Chondrocyte (in vitro differentiated cells): ENCODE measurements at places on chromosomes 3 and 15. TPM values are rescaled to one million over a fixed set of nuclear protein-coding genes. Genes with fewer than 3 reads are reported as not detected.

SI gene
- total RNA-seq: not detected in 3 replicates

DNA sequence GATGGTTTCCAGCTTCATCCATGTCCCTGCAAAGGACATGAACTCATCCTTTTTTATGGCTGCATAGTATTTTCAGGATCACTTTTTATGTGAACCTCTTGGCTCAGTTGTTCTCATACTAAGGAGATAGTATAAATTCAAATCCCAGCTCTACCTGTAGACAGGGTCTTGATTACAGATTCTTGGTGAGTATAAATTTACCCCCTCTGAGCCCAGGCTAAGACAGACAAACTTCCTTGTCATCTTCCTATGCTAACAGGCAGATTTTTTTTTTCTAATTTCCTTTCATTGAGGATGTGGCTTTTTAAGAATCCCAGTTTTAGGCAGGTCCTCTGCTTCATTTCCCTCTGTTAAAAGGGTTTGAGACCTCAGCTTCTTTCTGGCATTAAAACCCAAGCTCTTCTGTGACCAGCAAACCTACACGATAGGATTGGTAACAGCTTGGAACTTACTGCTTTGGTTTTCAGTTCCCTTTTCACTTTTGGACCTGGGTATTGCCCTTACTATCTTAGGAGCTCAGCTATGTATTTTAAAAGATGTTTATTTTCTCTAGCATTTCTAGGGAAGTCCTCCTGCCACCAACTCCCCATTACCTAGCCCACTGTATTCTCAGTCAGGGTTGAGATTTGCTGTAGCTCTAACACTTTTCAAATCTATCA is 72.5 kb downstream of the VPS8 start:
- peaks cover 10% of the 10 kb centered on the region for H3K36me3 ChIP-seq
- H3K27me3 ChIP-seq: no peaks in the 10 kb centered on the region
- H3K27ac ChIP-seq: no peak overlapping the region
- no peak for DNase-seq
- H3K4me1 ChIP-seq: no peaks in the 10 kb centered on the region

ZNF774 gene
- total RNA-seq: 3.2 to 4.8 TPM (median 3.3 TPM) in 3 replicates

- no peak overlapping the region for H3K4me3 ChIP-seq
- H3K27me3 ChIP-seq: no peaks in the 10 kb centered on the region
- H3K4me1 ChIP-seq: no peaks in the 10 kb centered on the region
- peaks cover 21% of the 10 kb centered on the region for H3K36me3 ChIP-seq
These were observed 315.0 kb upstream of the TPM1 start for GRCh38 chr15:62727501-62727900.

ZMYND10 gene
- total RNA-seq: 0.41 to 2.0 TPM (median 1.1 TPM) in 3 replicates

- H3K27me3 ChIP-seq: peaks cover 19% of the 10 kb centered on the region
- no peak overlapping the region for H3K4me3 ChIP-seq
- no peaks in the 10 kb centered on the region for H3K4me1 ChIP-seq
- no peak for DNase-seq
- no peak overlapping the region for H3K27ac ChIP-seq
These were observed 28.4 kb downstream of the TTC14 start for GRCh38 chr3:180630371-180630770.

UTS2B gene
- 0.17 to 0.44 TPM in 2 of 3 replicates, not detected in the other for total RNA-seq

SPATA12 gene
- not detected in 3 replicates for total RNA-seq

DNA sequence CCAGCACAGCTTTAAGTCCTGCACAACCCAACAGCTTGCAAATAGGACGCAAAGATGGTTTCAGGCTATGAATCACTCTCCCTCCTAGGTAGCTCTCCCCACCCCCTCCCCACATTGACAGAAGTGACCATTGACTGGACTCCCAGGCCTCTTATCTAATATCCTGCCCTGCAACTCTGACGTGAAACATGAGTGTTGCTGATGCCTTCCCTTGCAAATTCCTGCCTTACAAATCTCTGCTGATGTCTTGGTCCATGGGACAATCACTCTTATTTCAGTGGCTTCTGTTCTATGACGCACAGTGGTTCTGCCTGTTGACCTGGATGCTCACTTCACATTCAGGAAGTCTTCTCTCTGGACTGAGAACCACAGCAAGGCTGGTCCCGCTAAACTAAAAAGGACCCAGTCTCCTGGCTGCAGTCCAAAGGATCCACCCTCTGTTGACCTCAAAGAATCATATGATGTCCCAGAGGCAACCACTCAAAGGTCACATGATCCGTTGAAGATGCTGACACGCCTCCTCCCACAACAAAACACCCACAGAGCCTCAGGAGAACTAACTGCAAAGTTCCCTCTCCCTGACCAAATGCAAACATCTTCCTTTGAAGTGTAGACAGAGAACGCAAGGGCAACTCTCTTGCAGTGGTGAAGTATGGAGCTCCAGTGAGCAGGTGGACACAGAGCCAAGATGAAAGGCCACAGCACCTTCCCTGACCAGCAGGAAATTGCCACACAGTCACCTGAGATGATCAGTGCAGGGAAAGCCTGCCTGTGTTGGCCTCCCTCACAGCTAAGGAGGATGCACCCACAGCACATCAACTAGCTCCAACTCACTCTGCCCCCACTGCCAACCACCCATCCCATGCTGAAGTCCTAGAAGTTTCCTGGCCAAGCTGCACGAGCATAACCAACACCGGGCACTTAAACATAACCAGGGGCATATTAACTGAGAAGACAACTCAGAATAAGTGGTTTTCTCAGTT is 112.3 kb downstream of the ADAMTS17 start:
- peaks cover 8% of the 10 kb centered on the region for H3K27me3 ChIP-seq
- no peak overlapping the region for H3K27ac ChIP-seq
- H3K4me1 ChIP-seq: peaks cover 11% of the 10 kb centered on the region
- H3K4me3 ChIP-seq: no peak overlapping the region

GAP43 gene
- total RNA-seq: 3.3 to 33.7 TPM (median 3.6 TPM) in 3 replicates

- DNase-seq: no peak
- H3K4me3 ChIP-seq: no peak overlapping the region
- H3K36me3 ChIP-seq: no peaks in the 10 kb centered on the region
- peaks cover 7% of the 10 kb centered on the region for H3K27me3 ChIP-seq
- no peaks in the 10 kb centered on the region for H3K4me1 ChIP-seq
- no peak overlapping the region for H3K27ac ChIP-seq
These were observed 304.4 kb downstream of the WDR72 start for GRCh38 chr15:53454843-53455721.

GRCh38 chr3:15889936-15890335 is 92.2 kb upstream of the ANKRD28 start:
- H3K4me1 ChIP-seq: peaks cover 18% of the 10 kb centered on the region
- H3K36me3 ChIP-seq: no peaks in the 10 kb centered on the region
- DNase-seq: no peak
- H3K27me3 ChIP-seq: no peaks in the 10 kb centered on the region

- H3K4me1 ChIP-seq: peaks cover 8% of the 10 kb centered on the region
- peaks cover 4% of the 10 kb centered on the region for H3K27me3 ChIP-seq
- peaks cover 3% of the 10 kb centered on the region for H3K36me3 ChIP-seq
- H3K27ac ChIP-seq: no peak overlapping the region
These were observed 54.7 kb downstream of the FAM81A start for GRCh38 chr15:59492389-59493377.

GRCh38 chr15:25172691-25173090 is 217.9 kb downstream of the SNRPN start:
- no peaks in the 10 kb centered on the region for H3K27me3 ChIP-seq
- no peaks in the 10 kb centered on the region for H3K4me1 ChIP-seq
- no peak overlapping the region for H3K4me3 ChIP-seq
- DNase-seq: peak; percentile 64

DNA sequence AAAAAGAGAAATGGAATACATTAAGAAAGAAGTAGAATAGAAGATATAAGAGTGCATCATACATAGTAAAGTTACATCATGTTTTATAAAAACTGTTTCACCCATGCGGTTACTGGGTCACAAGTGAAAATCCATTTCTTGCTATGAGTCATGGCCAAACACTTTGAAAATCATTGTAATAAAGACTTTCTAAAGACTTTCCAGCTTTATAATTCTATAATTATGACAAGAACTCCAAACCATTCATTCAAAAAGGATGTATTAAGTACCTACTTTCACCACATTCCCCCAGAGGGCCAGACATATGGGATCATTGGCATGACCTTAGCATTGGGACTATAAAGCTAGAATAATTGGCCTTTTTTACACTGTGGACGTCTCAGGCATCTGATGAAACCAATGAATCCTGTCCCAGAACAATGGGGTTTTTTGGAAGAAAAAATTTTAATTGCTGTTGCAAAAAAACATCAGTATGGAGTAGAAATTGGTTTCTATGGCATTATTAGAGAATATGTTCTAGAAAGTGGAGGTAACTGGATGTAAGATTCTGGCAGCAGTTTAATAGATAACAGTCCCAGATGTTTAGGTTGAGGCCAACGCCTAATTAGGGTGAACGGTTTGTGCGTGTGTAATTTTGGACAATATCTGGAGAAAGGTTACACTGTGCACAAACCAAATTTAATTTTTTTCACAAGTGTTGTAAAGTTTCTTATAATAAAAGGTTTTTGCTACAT is 3.3 kb upstream of the SKIC8 start:
- no peak overlapping the region for H3K4me3 ChIP-seq
- no peaks in the 10 kb centered on the region for H3K27me3 ChIP-seq
- H3K36me3 ChIP-seq: no peaks in the 10 kb centered on the region
- H3K4me1 ChIP-seq: peaks cover 57% of the 10 kb centered on the region
- peak overlapping the region; percentile 81 for H3K27ac ChIP-seq

- no peak overlapping the region for H3K4me3 ChIP-seq
- H3K4me1 ChIP-seq: peaks cover 2% of the 10 kb centered on the region
- no peak for DNase-seq
- H3K36me3 ChIP-seq: no peaks in the 10 kb centered on the region
- no peaks in the 10 kb centered on the region for H3K27me3 ChIP-seq
These were observed 14.4 kb upstream of the ROBO2 start for GRCh38 chr3:77025471-77025870.

ISG20 gene
- total RNA-seq: 3.8 to 4.5 TPM (median 4.5 TPM) in 3 replicates

DNA sequence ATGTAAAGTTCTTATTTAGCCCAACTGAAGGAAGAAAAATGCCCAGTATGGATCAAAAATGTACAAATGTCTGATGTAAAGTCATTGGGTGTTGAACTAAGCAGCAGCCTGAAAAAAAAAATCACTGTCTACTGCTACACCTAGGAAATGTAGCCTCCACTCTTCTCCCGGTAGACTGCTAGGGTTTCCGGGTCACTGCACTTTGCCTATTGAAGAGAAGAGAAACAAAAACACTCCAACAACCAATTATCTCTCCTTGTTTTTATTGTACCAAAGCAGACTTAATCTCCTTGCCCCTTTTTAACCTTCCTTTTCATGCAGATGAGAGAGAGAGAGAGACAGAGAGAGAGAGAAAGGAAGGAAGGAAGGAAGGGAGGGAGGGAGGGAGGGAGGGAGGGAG is 140.2 kb upstream of the SETMAR start:
- no peak for DNase-seq
- no peaks in the 10 kb centered on the region for H3K27me3 ChIP-seq
- H3K4me3 ChIP-seq: no peak overlapping the region
- H3K27ac ChIP-seq: no peak overlapping the region
- no peaks in the 10 kb centered on the region for H3K36me3 ChIP-seq

GRCh38 chr3:31709005-31709404 is 176.3 kb downstream of the STT3B start:
- no peak for DNase-seq
- H3K4me3 ChIP-seq: no peak overlapping the region

- H3K36me3 ChIP-seq: peaks cover 46% of the 10 kb centered on the region
- peak overlapping the region; percentile 26 for H3K4me3 ChIP-seq
- H3K27ac ChIP-seq: peak overlapping the region; percentile 96
- no peak for DNase-seq
These were observed 48.5 kb downstream of the ITGA11 start for GRCh38 chr15:68383161-68384074.

ITIH1 gene
- not detected in 3 replicates for total RNA-seq

CAV3 gene
- not detected in 3 replicates for total RNA-seq

CLDN16 gene
- 0.20 TPM in 1 of 3 replicates, not detected in the others for total RNA-seq

C2CD4A gene
- 0.10 TPM in 1 of 3 replicates, not detected in the others for total RNA-seq

DNA sequence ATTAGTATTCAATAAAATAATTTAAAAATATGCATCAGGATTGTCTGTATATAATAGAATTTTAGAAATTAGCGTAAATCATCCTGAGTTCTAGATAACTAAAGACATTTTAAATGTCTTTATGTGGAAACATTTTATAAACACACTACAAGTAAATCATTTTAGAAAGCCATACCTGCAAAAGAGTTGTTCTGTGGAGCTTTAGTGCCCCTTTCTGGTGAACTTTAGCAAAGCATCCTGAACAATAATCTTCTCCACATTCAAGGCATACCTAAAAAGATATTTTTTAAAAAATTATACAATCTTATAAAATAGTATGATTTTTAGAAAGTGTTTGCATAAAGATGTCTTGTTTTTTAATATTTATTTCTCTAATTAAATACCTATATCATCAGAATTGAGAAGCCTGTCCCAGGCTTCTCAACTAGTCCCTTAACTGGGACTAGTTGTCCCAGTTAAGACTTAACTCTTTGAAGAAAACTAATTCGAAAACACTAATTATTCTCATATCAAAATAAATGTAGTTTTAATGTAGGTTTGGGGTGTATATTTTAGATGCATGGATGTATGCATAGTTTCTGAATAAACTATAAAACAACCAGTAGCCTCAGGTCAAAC is 29.7 kb downstream of the ZBBX start:
- DNase-seq: no peak
- peaks cover 14% of the 10 kb centered on the region for H3K27me3 ChIP-seq
- no peaks in the 10 kb centered on the region for H3K4me1 ChIP-seq
- H3K27ac ChIP-seq: no peak overlapping the region
- H3K4me3 ChIP-seq: no peak overlapping the region
- no peaks in the 10 kb centered on the region for H3K36me3 ChIP-seq

DNA sequence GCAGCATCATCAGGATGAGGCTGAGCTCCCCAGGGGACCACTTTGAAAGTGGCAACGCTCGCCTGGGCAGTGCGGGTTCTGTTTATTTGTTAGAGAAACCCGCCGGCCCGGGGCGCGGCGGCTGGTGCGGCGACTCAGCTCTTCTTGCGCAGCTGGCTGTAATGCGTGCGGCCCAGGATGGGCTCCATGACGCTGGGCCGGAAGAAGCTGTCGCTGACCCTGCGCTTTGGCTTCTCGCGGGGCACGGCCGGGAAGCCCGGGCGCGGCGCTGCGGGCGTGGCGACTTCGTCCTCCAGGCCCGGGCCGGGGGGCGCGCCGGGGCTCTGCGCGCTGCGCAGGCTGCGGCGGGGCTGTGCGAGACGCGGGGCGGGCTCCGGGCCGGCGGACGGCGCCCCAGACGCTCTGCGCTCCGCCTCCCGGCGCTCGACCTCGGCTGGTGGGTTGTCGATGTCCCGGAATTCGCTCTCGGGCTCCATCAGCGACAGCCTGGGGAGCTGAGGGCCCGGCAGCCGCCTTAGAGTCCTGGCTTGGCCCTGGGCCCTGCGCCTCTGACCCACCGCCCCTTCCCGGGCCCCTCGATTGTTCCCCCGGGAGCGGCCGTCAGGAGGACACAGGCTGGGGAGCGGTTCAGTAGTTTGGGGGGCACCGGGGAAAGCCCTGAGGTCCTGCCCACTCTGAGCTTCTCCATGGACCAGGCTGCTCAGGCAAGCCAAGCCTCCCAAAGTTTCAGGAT is 10.3 kb upstream of the KIF7 start:
- no peaks in the 10 kb centered on the region for H3K36me3 ChIP-seq
- H3K27ac ChIP-seq: peak overlapping the region; percentile 63
- peak overlapping the region; percentile 51 for H3K4me3 ChIP-seq
- no peaks in the 10 kb centered on the region for H3K27me3 ChIP-seq
